ENCODE measurements at places on chromosomes 3 and 15.

DNA sequence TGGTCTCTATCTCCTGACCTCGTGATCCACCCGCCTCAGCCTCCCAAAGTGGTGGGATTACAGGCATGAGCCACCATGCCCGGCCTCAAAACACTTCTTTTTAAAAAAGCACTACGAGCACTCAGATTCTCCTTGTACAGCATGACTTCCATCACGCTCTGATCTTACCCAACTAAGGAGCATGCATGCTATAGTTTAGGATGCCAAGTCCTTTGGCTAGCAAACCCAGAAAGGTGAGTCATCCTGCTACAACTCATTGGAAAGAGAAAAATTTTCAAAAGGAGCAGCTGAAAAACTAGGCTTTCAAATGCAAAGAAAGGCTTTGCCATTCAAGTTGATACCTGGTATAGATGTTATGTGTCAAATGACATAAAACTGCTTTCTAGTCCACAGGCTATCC is 70.3 kb upstream of the PRICKLE2 start:
- peak; percentile 93 for DNase-seq

GRCh38 chr15:100717596-100717995 is 115.2 kb downstream of the ASB7 start:
- no peak for DNase-seq

DNA sequence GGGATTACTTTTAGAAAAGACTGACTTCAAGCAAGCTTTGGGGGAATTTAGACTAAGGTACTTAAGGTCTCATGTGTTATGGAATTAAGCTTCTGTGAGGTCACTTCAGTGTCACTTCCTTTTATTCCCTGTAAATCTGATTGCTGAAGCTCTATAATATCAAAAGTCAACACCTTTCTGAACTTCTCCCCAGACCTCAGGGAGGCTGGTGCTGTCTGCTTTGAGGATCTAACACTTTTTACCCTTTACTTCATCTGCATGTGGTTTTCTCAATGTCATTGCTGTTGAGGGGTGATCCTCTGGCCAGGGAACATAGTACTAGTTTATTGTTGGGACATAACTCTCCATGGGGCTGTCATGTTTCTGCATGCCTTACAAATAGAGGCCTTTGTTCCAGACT is 41.8 kb upstream of the RASGRF1 start:
- no peak for DNase-seq

DNA sequence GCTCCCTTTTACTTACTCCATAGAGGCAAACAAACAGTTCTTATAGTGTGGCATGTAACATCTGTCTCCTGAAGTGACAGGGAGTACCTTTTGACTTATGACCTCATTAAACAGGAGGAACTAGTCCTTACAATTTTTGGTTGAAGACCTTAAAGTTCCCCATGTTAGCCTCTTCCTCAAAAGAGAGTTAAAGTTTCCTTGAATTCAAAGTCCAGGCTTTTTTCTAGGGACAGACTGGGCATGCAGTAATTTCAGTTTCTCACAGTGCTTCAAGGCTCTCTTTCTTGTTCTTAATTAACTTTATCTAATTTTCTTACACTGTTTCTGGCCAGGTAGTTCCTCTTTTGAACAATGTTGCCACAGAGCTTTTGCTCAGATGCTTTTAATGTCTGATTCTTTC is 12.1 kb downstream of the GOLM2 start:
- DNase-seq = no peak

GRCh38 chr3:24905266-24905665 is 410.6 kb upstream of the THRB start:
- DNase-seq = no peak

DNA sequence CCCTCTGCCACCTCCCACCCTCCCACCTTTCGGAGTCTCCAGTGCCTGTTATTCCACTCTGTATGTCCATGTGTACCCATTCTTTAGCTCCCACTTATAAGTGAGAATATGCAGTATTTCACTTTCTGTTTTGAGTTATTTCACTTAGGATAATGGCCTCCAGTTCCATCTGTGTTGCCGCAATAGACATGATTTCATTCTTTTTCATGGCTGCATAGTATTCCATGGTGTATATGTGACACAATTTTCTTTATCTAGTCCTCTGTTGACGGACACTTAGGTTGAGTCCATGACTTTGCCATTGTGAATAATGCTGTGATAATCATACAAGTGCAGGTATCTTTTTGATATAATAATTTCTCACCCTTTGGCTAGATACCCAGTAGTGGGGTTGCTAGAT is 91.0 kb upstream of the UBE3A start:
- no peak for DNase-seq

DNA sequence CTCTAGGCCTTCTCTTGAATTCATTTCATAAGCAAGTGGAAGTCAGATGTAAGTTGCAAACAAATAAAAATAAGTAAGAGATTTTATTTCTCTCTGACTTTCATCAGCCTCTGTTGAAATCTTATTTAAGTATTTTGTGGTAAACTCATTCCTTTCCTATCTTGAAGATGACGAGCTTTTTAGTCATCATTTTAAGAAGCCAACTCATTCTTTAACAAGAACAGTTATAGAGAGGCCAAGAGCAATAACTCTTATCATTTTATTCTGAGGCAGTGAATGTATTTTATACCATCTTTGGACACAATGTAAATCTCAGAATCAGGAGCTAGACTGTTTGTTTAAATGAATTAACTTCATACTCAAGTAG is 147.5 kb upstream of the MBNL1 start:
- peak; percentile 93 for DNase-seq

GRCh38 chr3:81726132-81726531 is 35.3 kb downstream of the GBE1 start:
- DNase-seq = peak; percentile 66

GRCh38 chr3:3087716-3088465 is 22.3 kb downstream of the IL5RA start:
- DNase-seq = no peak

GRCh38 chr3:99965077-99965476 is 147.4 kb downstream of the CMSS1 start:
- DNase-seq = peak; percentile 85

- DNase-seq = no peak
Measured at GRCh38 chr3:26931896-26932295, 309.3 kb downstream of the LRRC3B start.

- DNase-seq = peak; percentile 18
Measured at GRCh38 chr3:112602217-112602838, 38.6 kb downstream of the CCDC80 start.

DNA sequence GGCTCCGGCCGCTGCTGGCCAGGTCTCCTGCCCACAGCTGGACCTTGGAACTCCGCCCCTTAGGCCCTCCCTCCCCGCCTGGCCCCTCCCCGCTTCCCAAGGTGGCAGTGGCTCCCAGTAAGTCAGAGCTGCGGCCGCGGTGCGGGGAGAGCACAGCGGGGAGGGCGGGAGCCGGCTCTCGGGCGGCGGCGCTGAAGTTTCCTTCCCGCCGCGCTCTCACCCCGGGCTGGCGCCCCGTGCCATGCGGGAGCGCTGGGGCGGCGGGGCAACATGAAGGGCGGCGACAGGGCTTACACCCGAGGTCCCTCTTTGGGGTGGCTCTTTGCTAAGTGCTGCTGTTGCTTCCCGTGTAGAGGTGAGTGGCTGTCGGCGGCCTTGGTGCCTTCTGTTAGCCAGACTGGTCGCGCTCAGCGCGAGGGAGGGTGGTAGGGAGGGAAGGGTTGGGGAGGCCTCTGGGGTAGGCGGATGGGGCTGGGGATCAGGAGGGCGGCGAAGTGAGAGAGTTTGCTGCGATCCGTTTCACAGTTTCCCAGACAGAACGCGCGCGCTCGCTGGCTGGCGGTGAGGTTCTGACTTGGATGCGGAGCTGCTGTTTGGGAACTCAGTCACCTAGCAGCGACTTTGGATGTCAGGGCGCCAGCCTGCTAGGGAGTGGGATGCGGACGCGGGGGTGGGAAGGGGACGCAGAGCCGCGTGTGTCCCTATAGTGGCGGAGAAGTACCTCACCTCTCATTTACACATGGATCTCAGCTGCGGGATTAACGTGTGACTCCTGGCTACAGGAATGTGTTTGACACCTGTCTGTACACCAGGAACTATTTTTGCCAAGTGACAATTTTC is 145.5 kb upstream of the UMPS start:
- DNase-seq = peak; percentile 20

DNA sequence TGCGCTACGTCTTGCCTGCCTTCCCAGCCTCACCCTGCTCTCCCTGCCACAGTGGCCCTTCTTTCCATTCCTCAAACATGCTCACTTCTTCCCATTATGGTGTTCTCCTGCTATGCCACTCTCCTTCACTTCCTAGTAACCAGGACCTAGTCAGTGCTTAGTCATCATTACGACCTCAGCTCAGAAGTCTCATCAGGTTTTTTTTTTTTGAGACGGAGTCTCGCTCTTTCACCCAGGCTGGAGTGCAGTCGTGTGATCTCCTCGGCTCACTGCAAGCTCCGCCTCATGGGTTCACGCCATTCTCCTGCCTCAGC is 149.5 kb downstream of the GREM1 start:
- peak; percentile 88 for DNase-seq

DNA sequence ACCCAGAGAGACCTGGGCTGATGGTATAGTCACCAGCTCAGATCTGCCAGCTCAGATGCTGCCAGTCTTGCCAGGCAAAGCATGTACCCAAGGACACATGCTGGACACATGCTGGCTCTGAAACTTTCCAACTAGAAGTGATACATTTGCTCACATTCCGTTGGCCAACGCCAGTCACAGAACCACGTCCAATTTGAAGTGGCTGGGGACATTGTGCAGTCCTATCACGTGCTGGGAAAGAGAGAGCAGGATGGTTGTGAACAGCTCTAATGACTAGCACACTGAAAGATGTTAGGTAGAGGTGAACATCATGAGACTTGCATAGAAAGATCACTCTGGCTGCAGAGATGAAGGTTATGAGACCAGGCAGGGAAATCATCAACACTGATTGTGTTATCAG is 308.5 kb upstream of the ROPN1 start:
- no peak for DNase-seq

- DNase-seq = no peak
Measured at GRCh38 chr3:55731741-55732140, 244.6 kb upstream of the WNT5A start.

DNA sequence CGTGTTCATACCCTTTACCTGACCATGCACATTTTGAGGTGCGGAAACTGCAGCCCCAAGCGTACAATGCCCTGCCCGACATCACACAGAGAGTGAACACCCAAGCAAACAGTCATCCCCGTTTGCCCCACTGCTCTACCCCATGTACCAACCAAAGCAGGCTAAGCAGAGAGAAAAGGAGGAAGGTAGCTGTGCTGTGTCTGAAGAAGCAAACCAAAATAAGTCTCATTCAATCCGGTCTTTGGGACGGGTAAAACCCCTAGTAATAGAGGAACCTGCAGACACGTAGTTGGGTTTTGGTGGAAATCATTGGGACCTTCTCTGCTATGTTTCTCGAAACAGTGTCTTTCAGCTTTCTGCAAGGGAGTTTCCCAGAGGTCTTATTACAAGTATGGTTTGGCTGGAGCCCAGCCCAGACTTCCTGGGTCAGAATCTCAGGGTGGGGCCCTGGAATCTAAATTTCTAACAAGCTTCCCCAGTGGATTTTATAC is 164.6 kb upstream of the HES1 start:
- DNase-seq = peak; percentile 87

GRCh38 chr3:112445839-112446238 is 53.4 kb downstream of the BTLA start:
- DNase-seq = peak; percentile 28

DNA sequence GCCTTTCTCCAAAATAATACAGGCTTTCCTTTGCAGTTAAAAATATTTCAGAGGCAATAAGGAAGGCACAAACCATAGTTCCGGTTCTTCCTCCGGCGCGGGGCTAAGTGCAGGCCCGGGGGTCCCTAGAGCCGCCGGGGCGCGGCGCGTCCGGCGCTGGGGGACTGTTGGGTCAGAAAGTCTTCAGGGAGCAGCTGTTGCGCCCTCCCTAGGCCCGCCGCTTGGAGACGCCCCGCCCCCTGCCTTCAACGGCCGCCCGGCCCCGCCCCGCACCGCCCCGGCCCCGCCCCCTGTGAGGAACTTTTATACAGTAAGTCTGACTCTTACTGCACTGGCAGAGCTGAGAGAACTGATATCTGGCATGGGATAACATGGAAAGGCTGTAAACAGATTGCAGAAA is 283.1 kb upstream of the ARL6 start:
- no peak for DNase-seq

GRCh38 chr3:156474560-156475389 is 80.1 kb downstream of the SSR3 start:
- peak; percentile 14 for DNase-seq

- peak; percentile 39 for DNase-seq
Measured at GRCh38 chr15:43775411-43775965, 1.3 kb downstream of the ELL3 start.

DNA sequence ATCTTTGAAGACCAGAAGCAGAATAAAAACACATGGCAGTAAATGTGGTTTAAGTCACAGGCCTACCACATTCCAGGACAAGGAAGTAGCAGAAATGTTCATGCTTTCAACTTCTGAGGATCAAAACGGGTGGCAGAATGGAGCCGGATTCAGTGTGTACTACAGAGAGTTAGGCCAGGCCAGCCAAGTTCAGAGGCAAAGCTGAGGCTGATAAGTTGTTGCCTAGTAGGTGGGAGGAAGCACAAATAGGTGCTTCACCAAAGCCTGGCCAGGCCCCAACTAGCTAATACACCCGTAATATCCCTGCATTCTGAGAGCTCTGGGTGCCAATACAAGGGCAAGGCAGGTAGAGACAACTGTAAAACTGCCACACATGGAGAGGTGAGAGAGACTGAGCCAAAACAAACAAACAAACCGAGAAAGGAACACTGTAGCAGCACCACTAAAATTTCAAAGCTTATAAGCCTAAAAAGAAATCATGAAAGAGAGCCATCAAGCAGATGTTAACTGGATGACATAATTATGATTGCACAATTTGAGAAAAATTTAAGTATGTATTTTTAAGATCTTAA is 156.4 kb upstream of the CBLB start:
- DNase-seq = peak; percentile 42

DNA sequence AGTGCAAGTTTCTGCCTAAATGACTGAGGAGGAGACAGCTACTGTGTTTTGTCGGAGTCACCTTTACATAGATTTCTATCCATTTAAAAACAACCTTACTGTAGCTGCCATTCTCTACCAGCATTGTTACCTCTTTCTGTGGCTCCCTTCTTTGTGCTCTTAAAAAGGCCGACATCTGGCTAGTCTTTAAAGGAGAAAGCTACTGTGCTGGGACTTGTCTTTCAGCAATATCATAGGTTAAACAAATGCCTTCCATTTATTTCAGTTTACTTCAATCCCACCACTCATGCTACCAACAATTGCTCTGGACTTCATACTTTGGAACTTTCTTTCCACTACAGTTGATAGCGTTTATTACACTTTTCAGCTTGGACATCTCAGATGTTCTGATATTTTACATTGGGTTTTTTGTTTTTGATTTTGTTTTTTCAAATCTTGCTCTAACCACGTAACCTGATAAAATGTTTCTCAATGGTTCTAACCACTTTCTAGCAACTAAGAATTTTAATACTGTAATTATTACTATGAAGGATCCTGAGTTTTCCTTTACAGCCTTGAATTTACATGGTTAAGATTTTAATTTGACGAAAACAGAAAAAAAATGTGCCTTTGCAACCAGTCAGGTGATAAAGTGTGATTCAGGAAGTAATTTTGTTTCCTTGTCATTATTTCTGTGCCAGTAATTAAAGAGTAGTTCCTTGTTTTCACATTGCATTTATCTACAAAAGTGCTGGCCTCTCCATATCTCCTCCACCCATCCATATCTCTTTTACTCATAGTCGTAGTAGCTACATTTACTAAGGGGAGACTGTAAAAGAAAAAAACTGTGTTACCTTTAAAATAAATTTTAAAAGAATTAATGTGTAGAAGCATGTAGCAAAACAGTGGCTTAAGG is 1.3 kb upstream of the CBLB start:
- no peak for DNase-seq

GRCh38 chr15:32671339-32672325 is 30.1 kb downstream of the SCG5 start:
- DNase-seq = no peak

All from iris pigment epithelial cell (primary cell).